Cerebellar nuclear complex (tissue), 1 donor: ENCODE measurements at places on chromosomes 5 and 9.

GRCh38 chr5:6827526-6828219 is 114.4 kb downstream of the TENT4A start:
- DNase-seq = no peak

GRCh38 chr9:123299558-123300126 is 31.3 kb upstream of the STRBP start:
- DNase-seq = no peak

DNA sequence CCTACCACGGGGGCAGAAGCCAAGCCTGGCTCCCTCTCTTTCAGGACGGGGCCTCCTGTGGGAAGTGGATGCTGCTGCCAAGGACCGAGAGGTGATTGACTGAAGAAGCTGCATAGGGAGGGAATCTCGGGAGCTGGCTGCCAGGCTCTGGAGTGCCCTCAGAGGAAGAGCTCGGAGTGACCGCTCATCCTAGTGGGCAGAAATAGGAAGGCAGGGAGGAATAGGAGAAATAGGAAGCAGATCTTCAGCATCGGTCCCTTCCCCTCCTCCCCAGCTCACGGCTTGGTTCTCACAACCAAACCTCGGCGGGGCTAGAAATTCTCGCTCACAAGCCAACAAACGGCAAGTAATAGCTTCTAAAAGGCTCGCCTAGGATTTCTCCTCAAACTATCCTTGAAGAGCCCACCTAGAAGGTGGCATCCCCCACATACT is 159.9 kb upstream of the RAI14 start:
- DNase-seq = no peak

GRCh38 chr5:173891308-173892116 is 3.4 kb downstream of the CPEB4 start:
- no peak for DNase-seq

DNA sequence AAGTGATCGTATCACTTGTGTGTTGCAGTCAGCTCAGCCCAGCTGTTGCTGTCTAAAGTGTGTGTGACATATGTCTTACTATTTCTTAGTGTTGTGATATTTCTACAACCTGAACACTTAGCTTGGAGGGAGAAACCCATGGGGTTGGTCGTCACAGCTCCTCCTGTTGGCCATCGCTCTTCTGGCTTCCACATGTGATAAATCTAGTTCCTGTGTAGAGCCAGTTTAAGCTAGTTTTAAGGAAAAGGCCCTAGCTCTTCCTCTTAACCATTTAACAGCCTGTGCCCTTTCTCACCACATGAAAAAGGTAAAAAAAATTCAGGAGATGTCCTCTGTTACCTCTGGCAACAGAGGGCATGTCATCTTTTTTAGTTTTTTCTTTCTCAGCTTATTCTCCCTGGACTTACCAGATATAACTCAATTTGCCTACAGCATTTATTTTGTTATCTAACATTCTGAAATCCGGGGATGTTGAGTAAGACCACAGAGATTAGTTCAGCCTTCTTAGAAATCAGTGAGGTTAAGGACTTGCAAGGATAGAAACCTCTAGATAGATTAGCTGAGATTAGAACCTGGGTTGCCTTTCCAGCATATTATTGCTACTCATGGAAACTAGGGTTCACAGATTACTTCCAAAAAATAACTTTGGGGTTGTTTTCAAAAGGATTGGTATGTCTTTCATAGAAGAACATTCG is 100.4 kb downstream of the GAPVD1 start:
- DNase-seq = no peak

GRCh38 chr5:207599-207998 is 10.4 kb downstream of the CCDC127 start:
- DNase-seq = no peak

DNA sequence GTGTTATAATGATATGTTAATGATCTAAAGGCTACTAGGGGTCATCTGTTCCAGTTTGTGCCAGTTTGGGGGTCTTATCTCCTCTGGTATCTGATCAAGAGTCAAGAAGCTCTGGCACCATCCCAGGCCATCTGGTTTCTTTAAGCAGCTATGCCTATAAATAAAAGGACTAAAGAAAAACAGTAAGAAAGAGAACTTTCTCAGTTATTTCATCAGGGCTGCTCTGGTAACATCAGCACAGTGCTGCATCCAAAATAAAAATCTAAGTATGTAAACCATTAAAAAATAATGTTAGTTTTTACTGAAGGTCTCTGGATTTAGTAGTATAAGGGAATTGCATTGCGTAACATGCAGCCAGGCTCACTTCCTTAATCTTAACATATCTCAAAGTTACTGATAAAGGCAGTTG is 185.0 kb downstream of the NR2F1-AS1 start:
- no peak for DNase-seq

- DNase-seq = no peak
Measured at GRCh38 chr9:4168526-4168925, 131.3 kb downstream of the GLIS3 start.

DNA sequence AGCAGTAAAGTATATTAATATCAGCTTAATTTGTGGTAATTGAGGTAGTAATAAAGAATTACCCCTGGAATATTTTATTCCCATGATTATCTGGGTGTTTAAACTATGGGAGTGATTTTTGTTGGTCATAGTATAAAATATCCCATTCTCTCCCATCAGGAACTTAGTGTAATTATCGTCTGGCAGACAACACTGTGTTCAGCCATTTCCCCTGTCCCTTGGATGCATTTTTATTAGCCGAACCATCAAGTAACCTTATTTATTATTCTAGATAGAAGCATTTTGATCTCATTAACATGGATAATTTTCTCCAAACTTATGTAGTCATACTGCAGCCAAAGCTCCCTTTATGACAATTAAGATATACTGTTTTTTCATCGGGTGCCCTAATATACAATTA is 320.8 kb downstream of the MAT2B start:
- no peak for DNase-seq

- peak; percentile 42 for DNase-seq
Measured at GRCh38 chr9:87725356-87725899, 491 bp upstream of the CTSL start.

GRCh38 chr9:18238752-18239447 is 235.1 kb upstream of the ADAMTSL1 start:
- no peak for DNase-seq

DNA sequence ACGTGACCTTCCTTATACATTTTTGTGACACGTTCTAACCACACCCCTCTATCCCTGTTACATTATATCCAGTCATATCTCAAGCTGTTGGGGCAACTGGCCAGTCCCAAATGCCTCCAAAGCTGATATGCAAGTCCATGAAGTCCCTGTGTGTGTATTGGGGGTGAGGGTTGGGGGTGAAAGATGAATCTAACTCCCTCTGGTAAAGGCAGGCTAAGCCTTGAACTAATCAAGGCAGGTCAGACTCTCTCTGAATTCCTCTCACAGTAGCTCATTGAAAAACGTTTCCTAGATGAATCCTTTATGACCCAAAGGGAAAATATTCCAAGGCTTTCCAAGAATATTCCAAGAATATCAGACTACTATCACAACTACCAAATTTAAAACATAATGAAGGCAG is 174.4 kb downstream of the MUSK start:
- no peak for DNase-seq

DNA sequence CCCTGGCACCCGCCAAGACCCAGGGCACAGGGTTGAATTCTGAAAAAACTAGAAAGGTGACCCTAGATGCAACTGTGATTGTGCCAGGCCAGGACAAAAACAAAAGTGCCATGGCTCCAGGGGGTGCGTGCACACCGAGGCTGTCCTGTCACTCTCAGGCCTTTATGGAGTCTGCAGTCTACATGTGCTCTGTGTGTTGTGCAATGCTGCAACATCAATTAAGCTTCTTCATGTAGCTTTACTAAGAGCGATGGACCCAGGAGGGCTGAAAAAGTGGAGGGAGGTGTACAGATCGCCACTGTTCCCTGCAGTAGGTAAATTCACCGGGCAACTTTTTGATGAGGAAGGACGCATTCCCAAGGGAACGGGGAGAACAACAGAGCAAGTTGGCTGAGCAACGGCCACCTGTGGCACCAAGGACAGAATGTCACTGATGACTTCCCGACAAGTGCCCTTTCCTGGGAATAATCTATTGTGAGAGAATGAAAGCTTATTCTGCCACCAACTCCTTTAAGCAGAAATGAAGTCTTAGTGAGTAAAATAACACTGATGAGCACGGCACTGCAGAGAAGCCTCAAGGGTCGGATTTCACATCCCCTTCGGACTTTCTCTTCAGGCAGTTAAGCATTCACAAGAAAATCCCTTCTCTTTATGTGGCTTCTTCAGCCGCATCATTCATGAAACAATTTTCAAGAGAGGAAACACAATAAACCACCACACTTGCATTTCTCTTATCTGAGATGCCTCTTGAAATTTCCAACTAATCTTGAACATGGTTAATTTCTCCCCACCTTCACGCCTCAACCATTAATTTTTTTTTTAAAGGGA is 149.6 kb downstream of the DROSHA start:
- DNase-seq = no peak

- DNase-seq = no peak
Measured at GRCh38 chr5:51286046-51286445, 97.2 kb upstream of the ISL1 start.

GRCh38 chr9:104903609-104904008 is 24.3 kb downstream of the ABCA1 start:
- no peak for DNase-seq

DNA sequence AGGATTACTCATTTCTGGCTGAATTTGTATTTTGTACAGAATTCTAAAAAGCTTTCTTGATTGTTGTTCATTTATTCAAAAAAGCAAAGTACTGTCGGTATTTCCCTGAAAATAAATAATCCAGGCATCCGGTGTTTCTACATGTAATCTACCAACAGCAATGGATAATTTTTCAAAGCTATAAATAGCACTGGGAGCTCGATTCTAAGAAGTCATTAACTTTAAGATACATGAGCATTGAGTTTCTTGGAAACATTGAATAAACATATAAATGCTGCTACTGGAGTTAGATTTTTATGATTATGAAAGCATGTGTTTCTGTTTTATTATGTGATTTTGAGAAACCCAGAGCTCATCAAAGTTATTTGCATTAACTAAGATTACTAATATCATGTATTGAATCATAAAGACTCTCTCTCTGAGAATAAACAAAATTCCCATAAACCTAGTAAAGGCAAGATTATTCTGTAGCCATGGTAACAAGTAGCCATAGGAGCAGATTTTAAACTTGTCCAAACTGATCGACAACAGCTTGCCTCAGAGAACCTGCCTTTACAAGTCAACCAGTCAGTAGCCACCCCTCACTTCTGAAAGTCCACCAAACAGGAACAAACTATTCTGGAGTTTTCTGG is 197.0 kb downstream of the DRD1 start:
- no peak for DNase-seq

- no peak for DNase-seq
Measured at GRCh38 chr9:98341157-98342097, 86.0 kb upstream of the TBC1D2 start.

DNA sequence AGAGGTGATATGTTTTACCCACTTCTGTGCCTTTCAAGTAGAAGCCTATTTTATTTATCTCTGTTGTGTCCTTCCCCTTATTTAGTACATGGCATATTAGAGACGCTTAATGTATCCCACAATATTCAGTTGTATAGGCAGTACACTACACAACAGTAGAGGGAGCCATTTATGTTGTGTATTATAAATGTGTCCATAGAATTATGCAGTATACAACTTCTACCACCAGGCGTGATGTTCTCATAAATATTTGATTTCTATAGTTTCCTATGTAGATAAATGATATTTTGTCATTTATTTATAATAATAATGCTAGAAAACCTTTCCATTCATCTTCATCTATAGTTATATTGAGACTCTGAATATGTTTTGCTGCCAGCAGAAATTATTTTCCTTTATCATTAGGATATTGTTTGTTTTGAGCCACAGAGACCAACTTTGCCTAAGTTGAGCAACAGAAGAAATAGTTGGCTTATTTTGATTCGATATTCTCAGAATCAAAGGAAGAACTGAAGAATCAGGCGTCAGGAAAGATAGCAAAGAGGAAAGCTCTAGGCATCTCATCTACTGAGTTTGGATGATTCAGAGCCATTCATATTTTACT is 81.7 kb downstream of the ADAMTS19 start:
- DNase-seq = no peak

DNA sequence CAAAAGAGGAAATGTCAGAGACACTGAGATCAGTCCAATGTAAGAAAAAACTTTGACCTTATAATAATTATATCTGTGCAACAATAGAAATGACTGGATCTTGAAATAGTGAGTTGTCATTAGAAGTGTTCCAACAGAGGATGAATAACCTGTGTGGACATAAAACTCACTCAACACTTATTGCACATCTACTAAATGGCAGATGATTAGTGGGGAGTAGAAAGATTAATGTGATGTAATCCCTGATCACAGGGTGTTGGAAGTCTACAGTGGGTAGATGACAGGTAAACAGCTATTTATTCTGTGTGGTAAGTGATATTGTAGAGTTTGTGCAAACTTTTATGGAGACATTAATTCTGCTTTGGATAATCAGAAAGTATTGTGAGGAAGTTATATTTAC is 177.3 kb upstream of the HMHB1 start:
- no peak for DNase-seq

GRCh38 chr9:16387382-16387781 is 483.1 kb downstream of the BNC2 start:
- DNase-seq = no peak

- no peak for DNase-seq
Measured at GRCh38 chr9:23088932-23089364, 642.3 kb downstream of the DMRTA1 start.

- DNase-seq = no peak
Measured at GRCh38 chr9:112331674-112331952, 1.8 kb downstream of the PTBP3 start.
